ENCODE measurements at places on chromosomes 1 and 21. TPM values are rescaled to one million over a fixed set of nuclear protein-coding genes. Genes with fewer than 3 reads are reported as not detected.

DNA sequence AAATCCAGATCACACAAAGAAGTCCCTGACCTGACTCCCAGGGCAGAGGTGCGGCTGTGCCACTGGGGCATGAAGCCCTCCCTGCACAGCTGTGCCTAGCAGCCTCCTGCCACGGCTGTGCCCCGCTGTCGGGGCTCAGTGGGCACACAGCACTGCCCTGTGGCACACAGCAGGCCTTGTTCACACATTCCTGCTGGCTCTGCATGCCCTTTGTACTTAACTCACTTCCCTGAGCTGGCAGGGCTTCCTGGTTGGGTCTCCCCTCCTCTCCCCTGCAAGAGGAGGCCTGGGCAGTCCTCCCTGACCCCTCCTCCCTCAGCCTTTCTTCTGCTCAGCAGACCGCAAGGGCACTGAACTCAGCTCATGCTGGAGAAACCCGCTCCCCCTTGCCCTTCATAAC, 14.8 kb downstream of the LHX4 start:
- ATAC-seq = no peak

DNA sequence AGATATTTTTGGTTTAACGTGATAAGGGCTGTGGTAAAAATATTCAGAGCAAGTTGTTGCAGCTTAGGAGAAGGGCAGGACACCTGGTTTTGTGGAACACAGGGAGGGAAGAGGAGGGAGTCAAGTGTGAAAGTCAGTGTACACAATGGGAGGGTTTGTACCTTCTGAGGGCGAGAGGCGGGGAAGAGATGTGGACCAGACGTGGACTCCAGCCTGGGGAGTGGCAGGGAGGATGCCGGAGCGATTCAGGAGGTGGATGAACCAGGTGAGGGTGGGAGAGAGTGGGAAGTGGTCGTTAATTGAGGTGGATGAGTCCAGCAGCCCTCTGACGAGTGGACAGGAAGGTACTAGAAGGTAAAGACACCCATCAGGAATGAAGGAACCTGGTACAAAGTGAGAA, 52.2 kb upstream of the IRF2BP2 start:
- ATAC-seq = no peak

DNA sequence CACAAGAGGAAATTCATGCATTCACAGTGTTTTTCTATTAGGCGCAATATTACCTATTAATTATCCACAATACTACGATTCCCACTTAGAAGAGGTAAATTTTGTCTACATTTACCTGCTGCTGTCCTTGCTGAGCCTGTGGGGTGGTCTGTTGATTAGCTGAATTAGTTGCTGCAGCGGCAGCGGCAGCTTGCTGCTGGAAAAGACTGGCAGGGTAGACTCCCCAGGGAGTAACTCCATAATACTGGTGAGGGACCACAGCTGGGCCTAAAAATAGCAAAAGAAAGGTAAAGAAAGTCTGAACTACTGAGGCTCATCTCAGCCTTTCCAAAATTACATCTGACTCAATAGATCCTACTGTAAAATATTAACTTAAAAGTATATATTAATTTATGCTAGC, 66.0 kb upstream of the SDC3 start:
- no peak for ATAC-seq

GRCh38 chr1:185520188-185520920, 203.3 kb upstream of the IVNS1ABP start:
- ATAC-seq = peak; percentile 89

DNA sequence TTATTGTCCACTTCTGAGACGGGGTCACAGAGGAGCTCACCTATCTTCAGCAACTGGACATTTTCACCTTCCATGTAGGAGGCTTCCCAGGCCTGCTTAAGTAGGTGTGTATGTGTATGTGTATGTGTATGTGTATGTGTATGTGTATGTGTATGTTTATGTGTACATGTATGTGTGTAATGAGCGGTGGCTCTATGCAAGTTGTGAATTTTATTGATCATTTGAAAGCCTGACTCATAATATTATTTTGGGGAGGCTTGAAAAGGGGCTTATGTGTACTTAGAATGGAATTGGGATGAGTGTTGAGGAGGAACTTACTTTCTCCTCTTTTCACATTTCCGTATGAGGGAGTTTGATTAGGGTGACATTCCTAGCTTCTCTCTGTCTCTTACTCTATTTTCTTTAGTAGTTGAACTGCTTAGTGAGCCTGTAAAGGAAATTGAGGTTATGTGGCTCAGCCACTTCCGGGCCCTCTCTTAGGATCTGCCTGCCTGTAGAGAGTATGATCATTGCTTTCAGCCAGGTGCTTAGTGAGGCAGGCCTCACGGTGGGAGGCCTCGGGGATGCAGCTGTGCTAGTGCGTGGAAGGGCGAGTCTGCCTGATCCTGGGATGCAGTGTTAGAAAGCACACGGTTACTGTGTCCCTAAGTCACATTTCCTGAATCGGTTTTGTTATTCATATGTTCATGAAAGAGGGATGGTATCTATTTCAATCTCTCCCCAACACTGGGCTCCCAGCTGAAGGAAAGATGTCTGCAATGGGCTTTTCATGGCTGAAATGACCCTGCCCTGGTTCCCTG, 61.0 kb downstream of the IER5 start:
- peak; percentile 53 for ATAC-seq

DNA sequence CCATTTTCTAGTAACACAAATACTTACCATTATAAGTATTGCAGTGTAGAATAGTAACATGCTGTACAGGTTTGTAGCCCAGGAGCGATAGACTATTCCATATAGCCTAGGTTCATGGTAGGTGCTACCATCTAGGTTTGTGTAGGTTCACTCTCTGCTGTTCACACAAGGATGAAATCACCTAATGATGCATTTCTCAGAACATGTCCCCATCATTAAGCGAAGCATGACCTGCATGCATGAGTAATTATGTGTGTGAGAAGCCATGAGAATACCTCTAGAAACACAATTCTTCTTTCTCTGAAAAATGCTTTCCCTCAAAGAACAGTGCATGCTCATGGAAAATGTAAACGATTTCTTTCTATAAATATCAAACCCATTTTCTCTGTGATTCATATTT, 69.3 kb downstream of the NR5A2 start:
- ATAC-seq = no peak

Gene HAPLN2
- total RNA-seq = not detected

Gene POLR3C
- total RNA-seq = 18.2 TPM

Gene PCP4L1
- total RNA-seq = 29.3 TPM

- peak; percentile 10 for ATAC-seq
Measured at GRCh38 chr1:8598783-8599182, 218.7 kb downstream of the RERE start.

DNA sequence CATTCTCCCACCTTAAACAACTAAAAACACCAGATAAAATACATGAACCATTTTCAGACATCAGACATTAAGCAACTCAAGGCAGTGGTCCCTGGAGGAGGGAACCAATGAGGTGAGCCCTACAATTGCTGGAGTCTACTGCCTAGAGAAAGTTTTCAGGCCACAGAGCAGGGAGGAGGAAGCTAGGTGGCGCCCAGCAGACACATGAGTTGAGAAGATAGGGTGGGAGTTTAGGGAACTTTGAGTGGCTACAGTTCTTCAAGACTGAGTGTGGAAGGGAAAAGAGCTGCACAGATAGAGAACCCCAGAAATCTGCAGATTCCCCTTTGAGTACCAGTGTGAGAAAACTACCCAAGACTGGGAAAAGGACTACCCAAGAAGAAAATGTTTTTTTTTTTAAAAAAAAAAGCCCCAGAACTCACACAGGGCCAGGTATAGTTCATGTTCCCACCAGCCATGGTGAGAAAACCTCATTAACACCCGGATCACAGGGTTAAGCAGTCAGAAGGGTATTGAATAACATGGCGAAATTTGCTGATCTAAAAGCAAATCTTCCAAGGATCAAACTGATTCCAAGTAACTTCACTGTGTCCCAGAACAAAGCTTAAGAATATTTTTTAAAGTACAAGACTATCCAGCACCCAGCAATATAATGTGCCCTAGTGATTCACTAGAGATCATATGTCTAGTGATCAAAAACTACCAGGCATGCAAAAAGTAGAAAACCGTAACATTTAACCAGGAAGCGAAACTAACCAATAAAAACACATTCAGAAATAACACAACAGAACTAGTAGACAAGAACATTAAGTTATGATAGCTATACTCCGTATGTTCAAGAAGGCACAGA, 12.0 kb downstream of the ALDH9A1 start:
- no peak for ATAC-seq

Gene UCK2
- total RNA-seq = 39.5 TPM

- ATAC-seq = no peak
Measured at GRCh38 chr1:64005801-64006200, 197.6 kb upstream of the UBE2U start.

Measured in esophagus mucosa (tissue), 1 donor.